ENCODE measurements at places on chromosomes 7 and 10. TPM values are rescaled to one million over a fixed set of nuclear protein-coding genes. Genes with fewer than 3 reads are reported as not detected.

The SNX13 gene
- 62.5 TPM for total RNA-seq

The CALHM2 gene
- total RNA-seq = 43.5 TPM

The ASZ1 gene
- not detected for total RNA-seq

The TMEM130 gene
- total RNA-seq = 0.15 TPM

The PLXDC2 gene
- total RNA-seq = 65.5 TPM

DNA sequence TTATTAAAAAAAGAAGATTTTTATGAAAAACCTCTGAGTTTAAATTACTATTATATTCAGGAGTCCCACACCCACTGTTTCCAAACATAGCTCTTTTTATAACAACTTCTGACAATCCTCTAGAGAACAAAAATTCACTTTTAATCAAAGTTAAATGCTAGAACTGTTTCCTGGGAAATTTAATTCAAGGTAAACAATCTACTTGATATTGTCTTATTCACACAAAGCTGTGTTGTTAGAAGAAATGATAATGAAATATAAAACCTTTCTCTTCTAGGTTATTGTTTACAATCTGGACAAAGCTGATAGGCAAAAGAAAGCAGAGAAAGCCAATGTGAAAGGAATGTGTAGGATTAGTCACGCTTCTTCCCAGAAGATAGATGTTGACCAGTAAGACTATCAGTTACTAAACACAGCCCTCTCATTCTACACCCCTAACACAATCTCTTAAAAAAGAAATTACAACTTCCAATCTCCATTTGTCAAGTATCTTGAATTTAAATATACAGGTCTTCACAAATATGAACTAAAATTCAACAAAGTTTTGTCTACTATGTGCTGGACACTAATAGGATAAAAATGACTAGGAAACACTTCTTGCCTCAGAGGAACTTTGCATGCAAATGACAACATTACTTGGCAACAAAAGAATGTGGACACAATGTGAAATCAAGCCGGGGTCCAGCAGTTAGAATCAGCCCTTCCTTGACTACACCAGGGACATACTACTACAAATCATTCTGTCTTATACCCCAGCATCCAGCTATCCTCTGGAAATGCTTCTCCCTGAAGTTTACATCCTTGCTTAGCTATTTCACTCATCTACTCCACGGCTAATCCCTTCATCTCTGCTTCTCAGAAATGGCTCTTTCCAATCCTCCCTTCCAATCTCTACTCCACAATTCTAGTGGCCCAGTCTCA, 123.7 kb downstream of the IMMP2L start:
- no peaks in the 10 kb centered on the region for H3K4me1 ChIP-seq
- no peaks in the 10 kb centered on the region for H3K36me3 ChIP-seq
- H3K27me3 ChIP-seq = no peaks in the 10 kb centered on the region

DNA sequence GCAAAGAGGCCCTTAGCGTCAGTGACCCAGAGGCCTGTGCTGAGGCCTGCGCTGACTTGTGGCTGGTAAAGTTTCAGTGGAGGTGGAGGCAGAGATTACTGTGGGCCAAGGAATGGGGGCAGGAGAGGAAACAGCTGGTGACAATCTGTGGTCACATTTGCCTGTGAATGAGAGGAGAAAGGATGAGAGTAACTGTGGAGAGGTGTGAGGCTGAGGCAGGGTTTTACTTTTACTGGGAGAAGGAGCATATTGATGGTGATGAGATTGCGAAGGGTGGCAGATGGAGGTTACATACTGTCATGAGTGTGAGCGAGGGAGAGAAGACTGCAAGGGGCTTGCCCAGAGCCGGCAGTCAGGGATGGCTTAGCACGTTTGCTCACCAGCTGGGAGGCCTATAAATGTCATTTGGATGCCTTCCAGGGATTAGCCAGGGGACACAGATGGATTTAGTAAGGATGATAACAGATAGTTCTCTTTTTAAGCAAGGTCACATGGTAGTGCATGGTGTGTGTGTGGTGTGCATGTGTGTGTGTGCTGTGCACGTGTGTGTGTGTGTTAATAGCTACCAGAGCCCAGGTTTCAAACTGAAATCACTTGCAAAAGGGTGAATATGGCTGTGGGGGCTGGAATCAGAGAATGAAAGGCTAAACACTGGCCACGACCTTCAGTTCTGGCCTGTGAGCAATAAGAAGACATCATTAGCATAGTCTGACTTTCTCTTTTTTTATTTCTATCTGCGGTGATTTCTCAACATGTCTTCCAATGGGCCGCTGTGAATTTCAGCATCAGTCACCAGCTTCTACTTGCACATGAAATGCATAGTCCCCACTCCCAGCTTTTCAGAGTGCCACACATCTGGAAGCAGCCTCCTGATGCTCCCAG, 291.5 kb upstream of the ZNF32 start:
- no peaks in the 10 kb centered on the region for H3K4me1 ChIP-seq
- no peak for ATAC-seq
- H3K27ac ChIP-seq = no peak overlapping the region
- H3K36me3 ChIP-seq = no peaks in the 10 kb centered on the region
- no peaks in the 10 kb centered on the region for H3K27me3 ChIP-seq
- H3K4me3 ChIP-seq = no peak overlapping the region

DNA sequence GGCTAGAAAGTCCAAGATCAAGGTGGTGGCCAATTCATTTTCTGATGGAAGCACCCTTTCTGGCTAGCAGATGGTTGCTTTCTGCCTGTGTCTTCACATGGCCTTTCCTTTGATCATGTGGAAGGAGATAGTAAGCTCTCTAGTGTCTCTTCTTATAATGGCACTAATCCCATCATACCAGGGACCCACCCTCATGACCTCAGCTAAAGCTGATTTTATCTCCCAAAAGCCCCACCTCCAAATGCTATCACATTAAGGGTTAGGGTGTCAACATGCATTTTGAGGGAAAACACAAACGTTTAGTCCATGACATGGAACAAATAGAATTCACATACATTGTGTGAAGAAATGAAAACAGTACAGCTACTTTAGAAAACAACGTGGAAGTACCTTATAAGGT, 100.0 kb downstream of the VPS50 start:
- H3K4me1 ChIP-seq = no peaks in the 10 kb centered on the region
- no peak overlapping the region for H3K27ac ChIP-seq
- H3K4me3 ChIP-seq = no peak overlapping the region
- H3K36me3 ChIP-seq = no peaks in the 10 kb centered on the region
- ATAC-seq = no peak
- no peaks in the 10 kb centered on the region for H3K27me3 ChIP-seq

GRCh38 chr7:128104108-128104742, 73.0 kb upstream of the LRRC4 start:
- no peaks in the 10 kb centered on the region for H3K4me1 ChIP-seq
- ATAC-seq = no peak
- H3K36me3 ChIP-seq = no peaks in the 10 kb centered on the region

- no peaks in the 10 kb centered on the region for H3K27me3 ChIP-seq
- no peak for ATAC-seq
- H3K27ac ChIP-seq = no peak overlapping the region
- H3K4me1 ChIP-seq = no peaks in the 10 kb centered on the region
- no peak overlapping the region for H3K4me3 ChIP-seq
Measured at GRCh38 chr10:45278860-45279498, 36.4 kb downstream of the OR13A1 start.

DNA sequence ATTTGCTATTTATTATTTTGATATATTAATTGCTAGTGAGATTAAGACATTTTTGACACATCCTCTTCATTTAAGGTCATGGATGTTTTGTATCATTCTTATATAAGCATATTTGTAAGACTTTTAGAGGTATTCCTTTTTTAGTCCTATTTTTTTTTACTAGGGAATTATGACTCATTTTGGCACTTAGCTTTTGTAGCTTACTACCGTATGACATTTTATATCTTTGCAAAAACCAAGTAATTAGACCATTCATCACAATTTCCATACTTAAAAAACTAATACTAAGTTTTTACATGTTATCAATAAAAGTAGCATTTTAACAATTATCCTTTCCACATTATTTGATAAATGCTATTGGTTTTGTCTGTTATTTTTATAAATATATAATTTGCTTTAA, 41.6 kb downstream of the BMPR1A start:
- peak overlapping the region; percentile 46 for H3K27ac ChIP-seq
- H3K4me1 ChIP-seq = peaks cover 13% of the 10 kb centered on the region
- no peak overlapping the region for H3K4me3 ChIP-seq
- no peaks in the 10 kb centered on the region for H3K36me3 ChIP-seq
- ATAC-seq = no peak
- no peaks in the 10 kb centered on the region for H3K27me3 ChIP-seq

GRCh38 chr10:36592964-36593363, 532.4 kb upstream of the ANKRD30A start:
- no peaks in the 10 kb centered on the region for H3K27me3 ChIP-seq
- no peaks in the 10 kb centered on the region for H3K36me3 ChIP-seq
- no peak overlapping the region for H3K4me3 ChIP-seq
- H3K4me1 ChIP-seq = no peaks in the 10 kb centered on the region
- ATAC-seq = no peak

DNA sequence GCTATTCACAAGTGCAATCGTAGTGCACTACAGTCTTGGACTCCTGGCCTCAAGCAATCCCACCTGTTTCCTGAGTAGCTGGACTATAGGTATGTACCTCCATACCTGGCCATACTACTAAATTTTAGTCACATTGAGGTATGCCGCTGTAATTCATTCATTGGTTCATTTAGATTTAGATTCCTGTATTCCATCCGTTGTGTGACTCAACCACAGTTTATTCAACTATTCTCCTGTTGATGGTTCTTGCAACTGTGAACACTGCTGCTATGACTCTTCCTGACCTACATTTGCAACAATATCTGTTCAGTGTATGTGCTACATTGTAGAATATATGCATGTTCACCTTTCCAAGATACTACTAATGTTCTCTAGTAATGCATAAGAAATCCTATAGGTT, 8.0 kb upstream of the ZCCHC24 start:
- H3K27ac ChIP-seq = no peak overlapping the region
- no peak overlapping the region for H3K4me3 ChIP-seq
- no peaks in the 10 kb centered on the region for H3K4me1 ChIP-seq

GRCh38 chr7:96418581-96418980, 96.7 kb upstream of the SLC25A13 start:
- H3K4me1 ChIP-seq = no peaks in the 10 kb centered on the region
- H3K27ac ChIP-seq = no peak overlapping the region
- no peaks in the 10 kb centered on the region for H3K27me3 ChIP-seq
- H3K4me3 ChIP-seq = no peak overlapping the region
- H3K36me3 ChIP-seq = no peaks in the 10 kb centered on the region

- no peaks in the 10 kb centered on the region for H3K4me1 ChIP-seq
- no peaks in the 10 kb centered on the region for H3K27me3 ChIP-seq
- no peak overlapping the region for H3K4me3 ChIP-seq
- no peak overlapping the region for H3K27ac ChIP-seq
Measured at GRCh38 chr7:33604056-33604455, 301.3 kb upstream of the BMPER start.

DNA sequence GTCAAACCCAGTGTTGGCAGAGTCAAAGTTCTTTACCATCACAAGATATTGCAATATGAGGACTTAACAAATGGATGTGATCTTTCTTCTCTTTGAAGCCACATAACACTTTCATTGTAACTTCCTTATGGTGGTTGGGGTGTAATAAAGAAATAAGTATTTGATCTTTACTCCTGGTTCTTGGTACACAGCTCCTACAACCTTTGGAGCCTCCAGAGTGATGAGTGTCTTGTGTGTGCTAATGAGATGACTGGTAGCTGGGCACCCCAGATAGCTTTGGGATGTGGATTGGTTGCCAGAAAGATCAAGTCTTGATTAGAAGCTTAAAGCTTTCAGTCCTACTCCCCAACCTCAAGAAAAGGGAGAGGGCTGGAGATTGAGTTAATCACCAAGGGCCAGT, 31.1 kb upstream of the YAE1 start:
- no peak for ATAC-seq
- no peaks in the 10 kb centered on the region for H3K4me1 ChIP-seq
- H3K27ac ChIP-seq = no peak overlapping the region
- H3K4me3 ChIP-seq = no peak overlapping the region
- H3K36me3 ChIP-seq = no peaks in the 10 kb centered on the region
- peaks cover 5% of the 10 kb centered on the region for H3K27me3 ChIP-seq

DNA sequence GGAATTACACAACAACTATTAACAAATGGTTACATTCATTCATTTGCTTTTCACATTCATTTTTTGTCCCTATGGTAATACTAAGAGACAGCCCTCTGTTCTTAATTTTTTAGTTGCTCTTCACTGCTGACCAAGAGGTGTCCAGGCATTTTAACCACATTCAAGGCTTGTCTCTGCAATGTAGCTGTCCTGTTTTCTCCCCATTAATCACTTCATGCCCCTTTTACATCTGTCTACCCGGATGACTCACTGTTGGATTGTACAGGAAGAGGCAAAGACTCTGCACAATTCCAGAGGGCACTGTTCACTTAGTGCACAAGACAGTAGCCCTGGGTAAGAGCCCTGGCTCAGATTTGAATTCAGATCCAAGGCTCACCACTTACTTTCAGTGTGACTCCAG, 168.5 kb downstream of the NOC3L start:
- ATAC-seq = peak; percentile 28
- H3K27me3 ChIP-seq = no peaks in the 10 kb centered on the region
- H3K27ac ChIP-seq = peak overlapping the region; percentile 63

- no peaks in the 10 kb centered on the region for H3K36me3 ChIP-seq
- no peak overlapping the region for H3K4me3 ChIP-seq
- no peak overlapping the region for H3K27ac ChIP-seq
- ATAC-seq = no peak
- H3K27me3 ChIP-seq = no peaks in the 10 kb centered on the region
- no peaks in the 10 kb centered on the region for H3K4me1 ChIP-seq
Measured at GRCh38 chr10:120641695-120642094, 184.7 kb downstream of the PLPP4 start.

- no peak overlapping the region for H3K4me3 ChIP-seq
- H3K4me1 ChIP-seq = no peaks in the 10 kb centered on the region
- no peaks in the 10 kb centered on the region for H3K36me3 ChIP-seq
- ATAC-seq = no peak
- no peaks in the 10 kb centered on the region for H3K27me3 ChIP-seq
Measured at GRCh38 chr7:110685899-110686298, 405.0 kb upstream of the LRRN3 start.

DNA sequence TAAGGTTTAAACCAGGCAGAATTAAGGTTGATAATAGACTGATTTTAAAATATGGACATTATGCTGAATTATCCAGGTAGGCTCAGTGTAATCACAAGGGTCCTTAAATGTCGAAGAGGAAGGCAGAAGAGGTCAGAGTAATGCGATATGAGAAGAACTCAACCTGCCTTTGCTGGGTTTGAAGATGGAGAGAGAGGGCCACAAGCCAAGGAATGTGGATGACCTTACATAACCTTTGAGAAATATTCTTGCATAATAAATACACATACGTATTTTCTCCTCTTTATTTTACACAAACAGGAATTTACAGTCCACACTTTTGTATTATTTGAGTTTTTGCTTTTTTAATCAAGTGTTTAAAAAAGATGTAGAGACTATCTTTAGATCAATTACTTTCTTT, 88.5 kb downstream of the ST7 start:
- no peak overlapping the region for H3K27ac ChIP-seq
- no peak for ATAC-seq
- no peaks in the 10 kb centered on the region for H3K27me3 ChIP-seq
- H3K4me1 ChIP-seq = peaks cover 10% of the 10 kb centered on the region
- H3K36me3 ChIP-seq = no peaks in the 10 kb centered on the region

- no peaks in the 10 kb centered on the region for H3K4me1 ChIP-seq
- no peak for ATAC-seq
- H3K27me3 ChIP-seq = no peaks in the 10 kb centered on the region
- no peaks in the 10 kb centered on the region for H3K36me3 ChIP-seq
Measured at GRCh38 chr7:68238204-68238805, 1241.7 kb downstream of the TYW1 start.

Data from gastroesophageal sphincter (tissue), 4 donors.